ENCODE measurements at places on chromosomes 11 and 22.

GRCh38 chr11:132072044-132072857 lies 701.8 kb downstream of the NTM start:
- DNase-seq = no peak

GRCh38 chr11:19193916-19194315 lies 7.9 kb downstream of the CSRP3 start:
- DNase-seq = no peak

DNA sequence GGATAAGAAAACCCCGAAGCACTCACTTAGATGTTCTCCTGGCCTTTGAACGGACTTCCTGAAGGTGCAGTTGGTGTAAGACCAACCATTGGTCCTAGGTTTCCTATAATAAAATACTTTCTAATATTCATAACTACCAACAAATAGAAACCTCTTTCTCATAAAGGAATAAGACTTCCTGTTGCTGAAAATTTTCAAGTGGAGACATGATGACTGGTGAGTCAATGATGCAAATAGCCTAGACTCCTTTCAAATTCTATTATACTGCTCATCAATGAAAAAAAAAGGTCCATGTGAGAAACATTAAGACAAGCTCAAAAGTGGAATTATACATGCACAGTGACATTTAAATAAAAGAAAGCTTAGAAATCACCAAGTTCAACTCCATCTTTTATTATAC lies 862.8 kb downstream of the FAM181B start:
- no peak for DNase-seq

- no peak for DNase-seq
Observed at GRCh38 chr11:32307471-32307870, 127.9 kb downstream of the WT1 start.

GRCh38 chr22:48949375-48950149 lies 878.1 kb downstream of the BRD1 start:
- no peak for DNase-seq

DNA sequence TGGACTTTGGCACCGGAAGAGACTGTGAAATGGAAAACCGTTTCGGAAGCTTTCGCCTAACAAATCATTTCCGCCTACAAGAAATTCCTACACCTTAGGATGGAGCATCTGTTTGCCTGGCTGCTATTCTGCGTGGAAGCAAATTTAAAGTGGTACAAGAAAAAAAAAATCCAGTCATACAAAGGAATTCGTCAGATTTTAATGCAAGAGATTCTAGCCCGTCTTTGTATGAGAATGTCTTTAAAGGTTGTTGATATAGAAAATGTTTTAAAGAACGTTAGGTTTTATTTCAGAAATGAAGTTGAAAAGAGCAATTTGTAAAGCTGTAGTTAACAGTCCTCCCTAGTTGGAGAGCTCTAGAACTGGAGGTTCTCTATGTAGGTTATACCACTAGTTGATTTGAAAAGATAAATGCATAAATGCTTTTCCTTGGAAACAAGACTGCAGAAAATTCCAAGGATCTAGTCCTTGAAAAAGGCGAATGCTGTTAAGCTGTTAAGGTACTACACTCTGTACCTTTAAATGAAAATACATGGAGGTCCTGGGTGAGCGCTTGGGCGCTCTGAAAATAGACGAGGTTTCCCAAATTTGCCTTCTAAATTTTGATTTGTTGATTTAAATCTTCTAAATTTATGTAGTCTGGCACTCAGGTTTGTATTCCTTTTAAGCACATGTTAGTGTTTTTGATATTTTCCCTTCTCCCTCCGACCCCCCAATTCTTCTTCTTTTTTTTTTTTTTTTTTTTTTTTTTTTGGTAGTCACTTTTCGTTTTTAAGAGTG lies 2.4 kb downstream of the NCR3LG1 start:
- no peak for DNase-seq

- DNase-seq = no peak
Observed at GRCh38 chr11:46107780-46108179, 13.5 kb downstream of the PHF21A start.

DNA sequence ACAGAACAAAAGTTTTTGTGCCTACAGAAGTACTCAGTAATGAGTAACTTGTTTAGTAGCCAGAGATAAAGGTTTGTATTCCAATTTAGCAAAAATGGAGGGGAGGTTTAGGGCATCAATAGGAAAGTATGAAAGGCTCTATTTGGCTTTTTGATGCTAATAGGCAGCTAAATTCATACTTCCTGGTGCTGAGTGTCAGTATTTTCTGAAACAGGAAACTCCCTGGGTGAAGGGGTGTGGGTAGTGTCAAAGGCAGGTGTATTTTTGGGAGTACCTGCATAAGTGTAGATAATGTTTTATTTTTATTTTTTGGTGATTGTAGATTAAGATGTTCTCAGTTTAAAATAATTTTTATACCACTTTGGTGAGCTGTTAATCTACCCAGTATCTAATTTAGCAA lies 29.3 kb upstream of the MMP7 start:
- DNase-seq = no peak

- DNase-seq = no peak
Observed at GRCh38 chr11:102361086-102362031, 14.3 kb downstream of the BIRC2 start.

GRCh38 chr22:18101536-18101935 lies 9.1 kb upstream of the TUBA8 start:
- DNase-seq = no peak

Data from psoas muscle (tissue), 8 donors.